ENCODE measurements at places on chromosomes 4 and X.

DNA sequence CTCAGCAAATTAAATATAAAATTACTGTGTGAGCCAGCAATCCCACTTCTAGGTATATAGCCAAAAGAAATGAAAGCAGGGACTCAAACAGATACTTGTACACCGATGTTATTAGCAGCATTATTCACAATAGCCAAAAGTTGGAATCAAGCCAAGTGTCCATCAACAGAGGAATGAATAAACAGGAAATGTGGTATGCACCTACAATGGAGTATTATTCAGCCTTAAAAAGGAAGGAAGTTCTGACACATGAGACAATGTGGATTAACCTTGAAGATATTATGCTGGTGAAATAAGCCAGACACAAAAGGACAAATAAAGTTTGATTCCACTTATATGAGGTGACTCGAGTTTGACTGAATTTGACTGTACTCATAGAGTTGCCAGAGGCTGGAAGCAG is 108.3 kb upstream of the DUSP21 start:
- DNase-seq = no peak

- no peak for DNase-seq
These were observed 473.0 kb downstream of the SPRY1 start for GRCh38 chr4:123869286-123870215.

DNA sequence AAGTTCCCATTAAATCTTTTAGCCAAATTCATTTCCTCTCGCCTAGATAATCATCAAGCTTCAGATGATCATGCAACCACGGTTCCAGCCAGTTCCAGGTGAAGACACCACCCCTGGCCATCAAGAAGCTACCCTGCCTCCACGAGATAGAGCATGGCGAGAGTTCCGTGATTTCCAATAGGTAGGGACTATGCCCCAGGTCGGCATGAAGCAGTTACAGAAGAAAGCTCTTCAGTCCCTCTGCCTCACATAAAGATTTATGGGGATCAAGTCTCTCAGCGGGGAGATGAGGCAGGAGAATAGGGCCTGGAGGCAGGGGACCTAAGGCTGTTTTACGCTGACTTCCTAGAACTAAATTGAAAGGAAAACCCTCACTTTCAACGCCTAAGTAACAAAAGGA is 183.9 kb downstream of the OR13H1 start:
- DNase-seq = no peak

GRCh38 chrX:14363728-14364127 is 165.6 kb upstream of the GLRA2 start:
- no peak for DNase-seq

- no peak for DNase-seq
These were observed 17.5 kb downstream of the PALLD start for GRCh38 chr4:168514249-168514852.

- DNase-seq = no peak
These were observed 61.3 kb upstream of the TLR2 start for GRCh38 chr4:153622778-153623240.

All from NCI-H187 (cell line).